GM23338 (cell line): ENCODE measurements at places on chromosomes 4 and X.

GRCh38 chr4:26525771-26526150 lies 35.5 kb upstream of the CCKAR start:
- no peak for DNase-seq

- no peak for DNase-seq
Observed at GRCh38 chr4:10183462-10183861, 66.9 kb upstream of the WDR1 start.

DNA sequence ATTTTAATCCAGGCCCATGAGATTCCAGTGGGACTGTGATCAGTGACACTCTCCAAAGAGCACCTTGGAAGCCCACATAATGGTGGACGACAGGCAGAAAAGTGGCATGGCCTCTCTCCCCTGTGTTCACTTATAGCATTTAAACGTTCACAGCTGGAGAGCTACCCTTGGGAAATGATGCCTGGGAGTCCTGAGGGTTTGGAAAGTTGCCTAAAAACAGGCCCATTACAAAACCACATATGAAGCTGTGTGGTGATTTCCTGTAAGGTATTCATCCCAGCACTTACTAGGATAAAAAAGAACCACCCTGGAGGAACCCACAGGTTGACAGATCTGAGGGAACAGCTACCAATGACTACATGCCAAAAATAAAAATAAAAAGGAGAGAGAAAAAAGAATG lies 193.2 kb downstream of the RASL11B start:
- no peak for DNase-seq

DNA sequence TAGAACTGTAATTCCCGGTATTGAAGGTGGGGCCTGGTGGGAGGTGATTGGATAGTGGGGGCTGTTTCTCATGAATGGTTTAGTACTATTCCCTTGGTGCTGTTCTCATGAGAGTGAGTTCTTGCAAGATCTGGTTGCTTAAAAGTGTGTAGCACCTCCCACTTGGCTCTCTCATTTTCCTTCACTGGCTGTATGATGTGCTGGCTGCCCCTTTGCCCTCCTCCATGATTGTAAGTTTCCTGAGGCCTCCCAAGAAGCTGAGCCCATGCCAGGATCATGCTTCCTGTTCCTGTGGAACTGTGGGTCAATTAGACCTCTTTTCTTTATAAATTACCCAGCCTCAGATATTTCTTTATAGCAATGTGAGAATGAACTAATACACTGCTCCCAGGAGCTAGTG lies 8.7 kb downstream of the ANXA10 start:
- DNase-seq, result no peak

- DNase-seq, result peak; percentile 8
Observed at GRCh38 chr4:69984030-69984443, 11.7 kb upstream of the STATH start.

DNA sequence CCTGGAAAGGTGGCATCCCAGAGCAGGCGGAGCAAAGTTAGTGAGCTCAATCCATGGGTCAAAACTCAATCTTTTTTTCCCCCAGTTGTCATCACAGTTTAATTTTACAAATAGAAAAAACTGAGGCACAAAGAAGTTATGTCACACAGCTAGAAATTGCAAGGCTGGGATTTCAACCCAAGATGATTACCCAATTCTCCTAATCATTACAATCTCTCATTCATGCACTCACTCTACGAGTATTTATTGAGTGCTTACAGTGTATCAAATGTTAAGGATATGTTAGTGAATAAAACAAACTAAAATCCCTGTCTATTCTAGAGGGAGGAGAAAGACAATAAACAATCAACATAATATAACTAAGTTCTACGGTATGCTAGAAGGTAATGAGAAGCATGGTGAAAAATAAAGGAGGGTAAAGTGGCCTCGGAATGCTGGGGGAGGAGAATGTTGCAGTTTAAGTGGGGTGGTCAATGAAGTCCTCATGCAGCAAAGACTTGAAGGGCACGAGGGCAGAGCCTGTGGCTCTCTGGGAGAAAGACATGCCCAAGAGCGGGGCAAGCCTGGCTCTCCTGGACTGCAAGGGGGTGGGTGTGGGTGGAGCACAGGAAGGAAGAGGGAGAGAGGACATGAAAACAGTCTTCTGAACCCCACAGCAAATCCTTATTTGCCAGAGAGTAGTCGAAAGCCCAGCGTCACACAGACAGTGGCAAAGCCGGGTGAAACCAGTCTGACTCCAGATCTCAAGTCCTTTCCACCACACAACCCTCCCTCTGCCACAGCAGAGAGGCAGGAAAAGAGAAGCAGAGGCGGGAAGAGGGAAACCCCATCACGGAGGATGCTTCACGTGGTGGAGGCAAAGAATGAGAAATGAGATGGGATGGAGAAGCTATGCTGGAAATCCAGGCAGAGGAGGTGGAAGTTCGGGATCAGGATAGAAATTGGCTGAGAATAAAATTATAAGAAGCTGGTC lies 48.3 kb downstream of the RAB33B start:
- no peak for DNase-seq

GRCh38 chr4:75948822-75949444 lies 8.1 kb upstream of the NAAA start:
- no peak for DNase-seq

DNA sequence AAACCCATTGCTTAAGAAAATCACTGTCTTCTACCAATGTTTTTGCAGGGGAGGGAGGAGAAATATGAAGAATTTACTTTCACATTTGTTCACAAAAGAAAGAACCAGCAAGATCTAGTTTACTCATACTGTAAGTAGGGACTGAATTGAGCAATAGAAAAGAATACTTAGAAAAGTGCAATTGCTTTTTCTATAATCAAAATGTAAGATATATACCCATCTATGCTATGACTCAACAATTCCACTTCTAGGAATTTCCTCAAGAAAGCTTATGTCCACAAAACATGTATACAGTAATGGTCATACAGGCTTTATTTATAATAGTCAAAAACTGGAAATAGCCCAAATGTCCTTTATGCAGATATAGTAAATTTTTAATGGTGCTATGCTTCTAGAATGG lies 196.4 kb downstream of the LRBA start:
- no peak for DNase-seq

DNA sequence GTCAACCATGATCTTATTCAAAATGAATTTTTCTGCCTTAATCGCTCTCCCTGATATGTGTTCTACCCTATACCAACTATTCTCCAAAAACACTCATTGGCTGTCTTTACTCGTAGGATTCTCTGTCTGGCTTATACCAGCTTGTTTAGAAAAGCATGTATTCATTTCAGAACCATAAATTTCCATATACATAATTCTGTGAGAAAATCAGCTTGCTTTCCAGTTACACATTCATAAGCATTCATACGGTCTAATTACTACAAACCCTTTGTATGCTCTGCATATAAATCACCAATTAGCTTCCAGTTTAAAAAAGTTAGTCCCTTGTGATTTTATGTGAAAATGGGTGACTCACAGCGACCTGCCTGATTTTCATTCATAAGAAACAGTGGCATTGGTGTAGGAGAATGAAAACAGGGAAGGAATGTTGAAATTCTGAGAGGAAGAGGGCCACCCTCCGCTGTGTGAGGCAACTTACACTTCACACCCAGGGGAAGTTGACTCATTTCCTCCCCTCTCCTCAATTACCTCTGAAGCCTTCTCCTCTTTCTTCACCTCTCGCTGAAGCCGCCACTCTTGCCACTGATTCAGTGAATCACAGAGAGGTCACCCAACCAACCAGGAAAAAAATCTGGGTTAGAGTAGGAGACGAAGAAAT lies 63.3 kb downstream of the MEPE start:
- peak; percentile 64 for DNase-seq

DNA sequence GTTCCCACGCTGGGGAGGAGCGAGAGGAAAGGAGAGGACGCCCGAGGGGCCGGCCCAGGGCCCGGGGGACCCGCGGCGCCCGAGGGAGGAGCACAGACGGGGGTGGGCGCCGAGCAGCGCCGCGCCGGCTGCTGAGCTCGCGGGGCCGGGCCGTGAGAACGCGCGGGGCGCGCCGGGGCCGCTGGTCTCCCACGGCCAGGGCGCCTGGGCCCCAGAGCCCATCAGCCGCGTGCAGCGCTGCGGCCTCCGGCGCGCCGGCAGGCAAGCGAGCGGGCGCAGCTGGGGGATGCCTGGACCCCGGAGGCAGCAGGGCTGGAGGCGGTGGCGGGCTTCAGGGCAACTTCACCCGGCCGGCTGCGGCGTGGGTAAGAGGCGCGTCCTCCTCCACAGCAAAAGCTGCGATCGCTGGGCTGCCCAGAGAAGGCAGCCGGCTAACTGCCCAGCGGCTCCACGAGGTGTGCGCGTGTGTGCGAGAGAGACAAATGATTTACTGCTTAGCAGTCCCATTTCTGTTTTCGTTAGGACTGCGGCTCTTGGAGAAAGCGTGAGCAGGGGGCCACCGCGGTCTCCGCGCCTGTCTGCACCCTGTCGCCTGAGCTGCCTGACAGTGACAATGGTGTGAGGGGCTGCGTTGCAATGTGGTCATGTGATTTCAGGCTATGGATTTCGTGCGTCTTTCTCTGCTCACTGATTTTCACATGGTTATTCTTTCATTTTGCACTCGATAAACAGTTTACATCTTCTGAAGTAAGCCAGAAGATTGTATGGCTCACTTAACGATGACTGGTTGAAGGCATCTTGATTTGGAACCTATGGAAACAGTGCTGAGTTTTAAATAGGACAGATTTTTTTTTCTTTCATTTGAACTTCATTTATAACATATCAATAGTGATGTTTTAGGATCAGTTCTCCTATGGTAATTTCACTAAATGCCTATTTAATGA lies 1.2 kb downstream of the GUCY1A1 start:
- DNase-seq, result peak; percentile 60

DNA sequence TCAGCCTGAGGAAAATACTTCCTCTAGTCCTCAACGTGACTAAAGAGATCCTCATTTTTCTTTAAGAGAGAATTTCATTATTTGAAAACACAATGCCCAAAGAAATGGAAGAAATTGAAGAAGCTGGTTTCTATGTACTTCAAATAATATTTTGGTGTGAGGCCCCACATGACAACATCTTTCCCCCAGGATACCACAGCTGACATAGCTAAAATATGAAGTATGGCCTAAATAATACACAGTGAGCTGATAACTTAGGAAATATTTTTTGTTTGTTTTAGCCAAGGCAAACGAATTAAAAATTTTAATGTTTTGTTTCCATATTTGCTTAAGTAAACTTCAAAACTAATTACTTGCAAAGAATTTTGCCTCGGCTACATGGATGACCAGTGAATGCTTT lies 149.2 kb downstream of the CBR4 start:
- no peak for DNase-seq

- no peak for DNase-seq
Observed at GRCh38 chrX:12405306-12405705, 267.0 kb downstream of the FRMPD4 start.

DNA sequence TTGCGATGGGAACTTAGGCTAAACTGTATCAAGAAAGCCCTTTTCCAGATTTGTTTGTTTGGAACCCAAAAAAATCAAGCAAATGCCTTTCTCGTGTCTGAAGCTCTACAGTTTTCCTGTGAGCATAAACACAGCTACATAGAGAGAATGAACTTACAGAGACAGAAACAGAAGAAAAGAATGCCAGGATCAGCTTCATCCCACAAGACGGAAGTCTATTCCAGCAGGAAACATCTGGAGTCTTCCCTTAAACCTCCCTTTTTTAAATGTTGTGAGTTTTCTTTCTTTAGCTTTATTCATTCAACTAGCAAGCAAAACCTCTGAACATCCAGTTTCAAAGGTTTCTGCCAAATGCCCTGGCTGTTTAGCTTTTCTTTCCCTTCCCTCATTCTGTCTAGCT lies 32.6 kb upstream of the ZFP42 start:
- no peak for DNase-seq

DNA sequence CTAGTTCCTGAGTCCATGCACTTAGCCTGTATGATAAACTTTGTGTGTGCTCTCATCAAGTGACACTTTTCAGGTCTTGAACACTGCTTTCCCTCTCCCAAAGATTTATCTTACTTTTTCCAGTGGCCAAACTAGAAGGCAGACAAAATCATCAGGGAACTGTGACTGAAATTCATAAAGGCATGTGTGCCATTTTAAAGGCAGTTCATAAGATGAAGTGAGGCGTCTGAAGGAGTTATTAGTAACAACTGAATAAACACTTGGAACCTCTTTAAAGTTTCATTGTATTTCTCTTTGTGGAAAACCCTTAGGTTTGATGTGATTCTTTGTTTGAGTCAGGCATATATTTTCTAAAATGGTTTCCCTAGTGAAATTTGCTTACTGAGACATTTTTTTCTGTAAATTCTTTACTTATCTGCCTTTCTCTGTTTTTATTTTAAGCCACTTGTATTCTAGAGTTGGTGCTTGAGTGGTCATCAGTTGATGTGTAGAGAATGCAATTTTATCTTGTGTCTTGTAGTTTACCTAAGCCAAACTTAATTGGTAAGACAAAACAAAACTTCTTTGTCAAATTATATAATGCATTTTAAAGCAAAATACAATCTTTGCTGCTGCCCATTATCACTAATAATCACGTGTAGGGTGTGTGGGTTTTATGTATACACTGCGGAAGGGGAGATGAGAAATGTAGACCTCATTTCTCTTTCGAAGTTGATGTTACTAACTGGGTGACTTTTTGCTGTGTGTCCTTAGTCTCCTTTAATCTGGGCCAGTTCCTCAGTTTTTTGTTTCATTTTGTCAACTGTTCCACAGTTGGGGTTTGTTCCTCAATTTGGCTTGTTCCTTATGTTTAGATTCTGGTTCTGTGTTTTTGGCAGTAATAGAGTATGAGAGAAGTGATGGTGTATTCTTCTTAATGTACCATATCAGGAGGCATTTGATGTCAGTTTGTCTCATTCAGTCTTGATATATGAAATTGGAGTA lies 56.8 kb downstream of the RBPJ start:
- no peak for DNase-seq

DNA sequence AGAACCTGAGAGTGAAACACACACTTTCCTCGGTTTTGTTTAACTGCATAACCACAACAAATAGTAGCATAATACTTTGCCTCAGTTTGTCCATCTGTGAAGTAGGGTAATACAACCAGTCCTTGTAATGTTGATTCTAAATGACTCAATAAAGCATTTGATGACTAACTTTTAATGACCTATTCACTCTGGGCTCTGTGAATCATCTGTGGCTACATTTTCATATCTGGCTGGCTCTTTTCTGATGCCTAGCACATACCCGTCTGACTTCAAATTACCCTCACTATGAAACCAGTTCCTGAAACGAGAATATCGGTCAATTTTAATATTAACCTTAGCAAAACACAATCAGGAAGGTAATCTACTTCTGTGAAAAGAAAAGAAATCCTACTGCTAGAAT lies 151.0 kb downstream of the SH2D1A start:
- DNase-seq, result no peak

- no peak for DNase-seq
Observed at GRCh38 chrX:75365243-75365975, 91.5 kb downstream of the UPRT start.

DNA sequence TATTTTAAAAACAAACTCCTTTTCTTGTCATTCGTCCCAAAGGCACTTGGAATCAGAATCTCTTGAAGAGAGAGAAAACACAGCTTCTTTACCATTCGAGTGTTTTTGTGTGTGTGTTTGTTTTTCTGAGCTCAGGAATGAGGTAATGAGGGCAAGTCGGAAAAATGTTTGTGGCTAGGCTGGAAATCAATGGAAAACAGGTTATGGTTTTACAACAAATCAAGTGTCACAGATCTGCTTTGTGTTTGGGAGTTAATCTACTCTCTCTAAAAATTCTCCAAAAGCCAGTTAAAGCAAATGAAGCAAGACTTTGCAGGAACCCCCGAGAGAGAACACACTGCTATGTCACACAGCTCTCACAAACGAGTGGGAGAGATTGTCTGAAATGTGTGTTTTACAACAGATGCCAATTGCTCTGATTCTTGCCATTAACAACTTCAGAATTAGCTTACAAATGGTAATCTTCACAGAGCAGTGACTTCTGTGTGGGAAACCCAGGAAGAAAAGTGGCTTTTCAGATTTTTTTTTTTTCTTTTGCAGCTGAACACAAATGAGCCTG lies 264.1 kb downstream of the CBLL2 start:
- no peak for DNase-seq
